ENCODE measurements at places on chromosomes 3 and 15.

- no peak for DNase-seq
These were observed 189.3 kb downstream of the SV2B start for GRCh38 chr15:91289324-91289723.

DNA sequence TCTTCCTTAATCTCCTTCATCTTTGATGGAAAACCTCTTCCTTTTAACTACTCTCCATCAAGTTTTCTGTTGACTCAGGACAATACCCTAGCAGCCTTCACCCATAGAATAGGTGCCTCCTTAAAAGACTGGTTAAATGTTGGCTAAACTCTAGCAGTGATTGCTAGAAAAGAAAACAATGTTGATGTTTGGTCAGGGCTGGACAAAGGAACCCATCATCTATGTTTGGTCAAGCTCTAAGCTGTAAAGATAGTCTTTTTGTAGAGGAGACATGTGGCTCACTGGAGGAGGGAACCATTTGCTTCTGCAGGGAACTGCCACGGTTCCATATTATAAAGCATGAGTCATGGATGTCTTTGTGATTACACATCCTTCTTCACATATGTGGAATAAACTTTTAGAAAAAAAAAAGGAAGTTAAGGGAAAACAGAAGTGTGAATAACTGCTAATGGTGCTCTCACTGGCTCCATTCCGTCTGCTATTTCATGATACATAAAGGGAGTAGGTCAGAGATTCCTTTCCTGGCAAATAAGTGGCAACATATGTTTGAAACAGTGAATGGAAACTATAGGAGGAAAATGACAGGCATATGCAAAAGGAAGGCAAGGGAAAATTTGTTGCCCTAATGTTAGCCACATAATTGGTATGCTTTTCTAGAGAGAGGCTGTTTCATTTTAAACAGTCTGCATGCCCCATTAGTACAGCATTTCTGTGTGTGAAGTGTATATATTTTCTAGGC, 78.2 kb downstream of the CMSS1 start:
- no peak for DNase-seq

DNA sequence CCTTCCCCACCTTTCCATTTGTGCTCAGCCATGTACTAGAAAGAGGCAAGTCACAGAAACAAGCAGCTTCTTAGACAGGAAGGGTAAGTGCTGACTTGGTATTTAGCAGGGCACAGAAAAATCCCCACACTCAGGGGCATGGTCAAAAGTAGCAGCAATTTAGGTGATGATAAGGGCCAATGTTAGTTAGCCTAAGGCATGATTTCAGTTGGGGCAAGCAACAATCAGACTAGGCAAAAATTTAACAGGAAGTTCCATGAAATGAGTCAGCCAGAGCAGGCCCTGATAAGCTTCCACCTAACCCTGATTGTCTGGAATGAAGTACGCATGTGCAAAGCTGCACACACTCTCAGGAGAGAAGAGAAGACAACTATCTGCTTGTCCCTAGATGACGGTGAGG, 423.4 kb upstream of the UBE2E2 start:
- no peak for DNase-seq

GRCh38 chr3:74787011-74787410, 172.6 kb upstream of the CNTN3 start:
- no peak for DNase-seq

- DNase-seq = no peak
These were observed 118.8 kb downstream of the CLSTN2 start for GRCh38 chr3:140053794-140054193.

DNA sequence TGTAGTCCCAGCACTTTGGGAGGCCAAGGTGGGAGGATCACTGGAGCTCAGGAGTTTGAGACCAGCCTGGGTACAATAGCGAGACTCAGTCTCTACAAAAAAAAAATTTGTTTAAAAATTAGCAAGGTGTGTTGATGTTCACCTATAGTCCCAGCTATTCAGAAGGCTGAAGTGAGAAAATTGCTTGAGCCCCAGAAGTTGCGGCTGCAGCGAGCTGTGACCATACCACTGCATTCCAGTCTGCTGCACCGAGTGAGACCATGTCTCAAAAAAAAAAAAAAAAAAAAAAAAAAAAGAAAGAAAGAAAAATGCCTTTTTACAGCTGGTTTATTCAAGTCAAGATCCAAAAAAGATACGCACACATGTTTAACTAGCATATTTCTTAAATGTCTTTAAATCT, 17.0 kb upstream of the MUC20 start:
- no peak for DNase-seq
